CD4-positive, alpha-beta T cell treated with Interleukin-12 subunit alpha and Interleukin-12 subunit beta, for 1 hour (primary cell): ENCODE measurements at places on chromosomes 7 and 10.
A peak's percentile ranks its signal among the peaks of the same experiment; 100 is the strongest.

DNA sequence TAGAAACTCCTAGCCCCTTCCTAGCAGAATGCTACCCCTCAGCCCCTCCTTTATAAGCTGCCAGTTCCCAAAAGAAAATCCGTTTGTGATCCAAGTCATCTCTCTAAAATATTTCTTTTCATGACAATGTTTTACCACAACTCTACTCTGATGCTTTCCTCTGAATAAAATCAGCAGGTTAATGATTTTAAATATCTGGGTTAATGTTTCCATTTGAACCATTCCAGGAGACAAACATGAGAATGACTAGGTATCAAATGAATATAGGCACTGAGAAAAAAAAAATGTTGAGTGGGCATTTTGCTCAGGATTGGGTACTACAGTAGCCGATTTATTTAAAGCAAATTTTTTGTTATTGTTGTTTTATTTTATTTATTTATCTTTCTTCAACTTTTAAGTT lies 360.3 kb downstream of the WDR11 start:
- no peak for DNase-seq

DNA sequence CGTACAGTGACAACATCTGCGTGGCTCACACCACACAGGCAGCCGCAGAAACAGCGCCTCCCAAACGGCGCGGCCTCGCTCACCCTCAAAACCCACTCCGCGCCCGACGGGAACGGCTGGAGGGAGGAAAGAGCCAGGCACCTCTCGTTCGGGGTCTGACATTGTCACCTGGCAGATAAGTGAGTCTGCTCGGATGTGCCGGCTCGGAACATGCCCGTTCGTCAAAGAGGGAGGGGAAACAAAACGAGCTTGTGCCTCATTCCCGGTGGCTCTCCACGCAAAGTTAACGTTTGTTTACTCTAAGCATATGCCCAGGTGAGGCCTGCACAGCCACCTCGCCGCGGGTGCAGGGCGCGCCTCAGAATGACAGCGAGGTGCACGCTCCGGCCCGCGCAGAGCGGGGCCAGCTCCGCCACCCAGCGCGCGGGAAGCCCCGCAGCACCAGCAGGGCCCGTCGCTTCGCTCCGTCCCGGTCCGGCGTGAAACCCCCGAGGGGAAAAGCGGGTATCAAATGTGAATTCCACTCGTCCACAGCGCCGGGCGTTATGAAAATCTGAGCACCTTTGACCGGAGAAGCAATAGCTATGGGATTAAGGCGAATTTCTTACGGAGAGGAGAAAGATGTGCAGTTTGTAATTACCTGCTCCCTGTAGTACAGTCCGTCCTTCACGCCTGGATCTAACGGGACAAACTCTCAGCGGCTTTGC lies 13.1 kb downstream of the CNPY1 start:
- DNase-seq: no peak

DNA sequence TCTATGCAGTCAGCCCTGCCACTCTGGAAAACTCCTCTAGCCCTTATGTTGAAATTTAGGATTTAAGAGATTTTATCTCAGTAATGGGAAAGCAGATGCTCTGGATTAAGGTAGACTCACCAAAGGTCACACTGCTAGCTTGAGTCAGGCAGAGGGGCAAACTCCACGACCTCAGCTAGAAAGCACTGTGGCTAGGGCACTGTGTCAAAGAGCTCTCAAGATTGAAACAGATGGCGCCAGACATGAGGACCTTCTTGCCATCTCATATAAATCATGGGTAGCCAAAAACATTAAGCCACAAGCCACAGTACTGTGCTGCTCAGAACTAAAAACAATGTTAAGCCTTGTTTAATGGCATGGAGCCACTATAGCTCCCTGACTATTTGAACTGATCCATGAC lies 188.7 kb downstream of the DNAJC1 start:
- no peak for DNase-seq

DNA sequence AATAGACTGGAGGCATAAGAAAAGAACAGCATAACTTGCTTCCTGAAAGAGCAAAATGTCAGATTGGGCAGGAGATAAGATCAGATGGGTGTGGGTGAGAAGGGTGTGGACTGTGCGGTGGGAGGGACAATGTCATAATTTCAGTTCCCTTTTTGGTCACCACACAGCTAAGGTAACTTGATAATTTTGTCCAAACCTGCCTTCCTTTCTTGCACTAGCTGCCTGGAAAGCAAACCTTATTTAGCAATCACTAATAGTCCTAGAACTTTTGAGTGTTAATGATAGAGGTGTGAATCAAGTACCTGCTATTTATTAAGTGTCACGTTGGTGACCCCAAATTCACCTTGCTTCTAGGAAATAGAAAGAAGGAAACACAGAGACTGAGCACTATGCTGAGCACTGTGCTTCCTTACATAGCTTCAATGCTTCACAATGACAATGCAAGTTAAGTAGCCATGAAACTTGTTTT lies 72.4 kb upstream of the SP4 start:
- peak; percentile 76 for DNase-seq

DNA sequence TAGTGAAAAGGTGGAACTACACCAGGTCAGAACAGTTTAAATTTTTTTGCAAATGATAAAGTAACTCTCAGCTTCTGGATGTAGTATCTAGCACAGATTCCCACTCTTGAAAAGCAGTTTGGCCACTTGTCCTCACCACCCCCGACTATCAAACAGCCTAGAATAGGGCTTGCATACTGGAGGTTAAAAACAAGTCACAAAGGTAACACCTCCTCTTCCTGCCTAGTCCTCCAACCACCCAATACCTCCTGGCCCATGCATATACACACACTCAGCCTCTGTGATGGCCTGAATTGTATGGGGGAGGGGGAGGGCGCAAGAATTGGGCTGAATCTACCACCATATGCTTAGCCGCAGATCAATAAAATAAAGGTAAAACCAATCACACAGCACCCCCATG lies 5.7 kb downstream of the SKAP2 start:
- DNase-seq: no peak

DNA sequence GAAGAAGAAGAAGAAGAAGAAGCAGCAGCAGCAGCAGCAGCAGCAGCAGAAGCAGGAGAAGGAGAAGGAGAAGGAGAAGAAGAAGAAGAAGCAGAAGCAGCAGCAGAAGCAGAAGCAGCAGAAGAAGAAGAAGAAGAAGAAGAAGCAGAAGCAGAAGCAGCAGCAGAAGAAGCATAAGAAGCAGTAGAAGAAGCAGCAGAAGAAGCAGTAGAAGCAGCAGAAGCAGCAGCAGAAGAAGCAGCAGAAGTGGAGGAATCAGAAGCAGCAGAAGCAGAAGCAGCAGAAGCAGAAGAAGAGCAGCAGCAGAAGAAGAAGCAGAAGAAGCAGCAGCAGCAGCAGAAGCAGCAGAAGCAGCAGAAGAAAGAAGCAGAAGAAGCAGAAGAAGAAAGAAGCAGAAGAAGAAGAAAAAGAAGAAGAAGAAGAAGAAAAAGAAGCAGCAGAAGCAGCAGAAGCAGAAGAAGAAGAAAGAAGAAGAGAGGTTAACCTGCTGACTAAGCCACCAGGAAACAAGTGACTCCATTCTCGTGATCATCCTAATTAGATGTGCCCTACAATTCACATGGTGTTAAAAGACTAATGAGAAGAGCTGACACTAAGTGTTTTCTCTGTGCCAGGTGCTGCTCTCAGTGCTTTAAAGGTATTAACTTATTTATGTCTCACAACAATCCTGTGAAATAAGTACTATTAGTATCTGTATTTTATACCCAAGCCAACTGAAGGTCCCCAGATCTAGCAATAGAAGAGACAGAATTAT lies 11.6 kb downstream of the CDNF start:
- no peak for DNase-seq

DNA sequence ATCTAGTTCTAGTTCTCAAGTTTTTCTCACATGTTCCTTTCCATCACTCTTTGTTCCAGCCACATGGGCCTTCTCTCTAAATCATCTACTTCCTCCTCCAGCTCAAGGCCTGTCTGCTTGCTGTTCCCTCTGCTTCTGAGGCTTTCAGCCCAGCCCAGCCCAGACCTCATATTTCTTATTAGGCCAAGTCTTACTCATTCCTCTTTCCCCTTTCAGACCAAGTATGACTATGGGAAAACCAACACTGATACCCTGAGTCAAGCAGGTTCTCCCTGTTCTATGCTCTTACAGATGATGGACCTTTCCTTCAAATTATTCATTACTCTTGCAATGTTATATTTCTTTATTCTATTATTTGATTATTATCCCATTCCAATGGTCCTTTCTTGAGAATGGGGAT lies 80.3 kb upstream of the SEM1 start:
- DNase-seq: no peak

- DNase-seq: no peak
These were observed 44.3 kb downstream of the NOD1 start for GRCh38 chr7:30434140-30434799.

GRCh38 chr7:33680682-33681081 lies 224.7 kb upstream of the BMPER start:
- DNase-seq: no peak

DNA sequence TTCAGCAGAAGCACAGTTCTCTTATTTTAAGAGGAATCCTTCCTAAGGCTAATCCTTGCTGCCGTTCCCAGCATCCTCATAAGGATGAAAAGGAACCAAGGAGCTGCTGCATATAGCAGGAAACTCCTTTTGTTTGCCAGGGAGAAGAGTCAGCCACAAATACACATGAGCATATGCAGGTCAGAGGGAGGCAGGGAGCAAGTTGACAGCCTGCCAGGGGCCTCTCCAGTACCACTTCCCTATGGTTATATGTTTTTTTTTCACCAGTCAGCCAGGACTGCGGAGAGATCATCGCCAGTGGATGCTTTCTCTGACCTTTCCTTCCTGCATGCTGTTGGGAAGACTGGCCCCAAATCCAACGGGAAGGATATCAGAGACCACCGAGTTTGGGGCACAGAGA lies 39.8 kb downstream of the SLC35B4 start:
- DNase-seq: no peak

GRCh38 chr10:124058346-124059003 lies 34.9 kb downstream of the CHST15 start:
- no peak for DNase-seq

- no peak for DNase-seq
These were observed 174.2 kb downstream of the PTN start for GRCh38 chr7:137169282-137169698.

GRCh38 chr10:5343561-5343960 lies 21.2 kb upstream of the UCN3 start:
- DNase-seq: peak; percentile 23

- DNase-seq: no peak
These were observed 117.2 kb downstream of the UBE2H start for GRCh38 chr7:129835569-129835968.

- no peak for DNase-seq
These were observed 25.8 kb downstream of the SCIN start for GRCh38 chr7:12596225-12596790.

DNA sequence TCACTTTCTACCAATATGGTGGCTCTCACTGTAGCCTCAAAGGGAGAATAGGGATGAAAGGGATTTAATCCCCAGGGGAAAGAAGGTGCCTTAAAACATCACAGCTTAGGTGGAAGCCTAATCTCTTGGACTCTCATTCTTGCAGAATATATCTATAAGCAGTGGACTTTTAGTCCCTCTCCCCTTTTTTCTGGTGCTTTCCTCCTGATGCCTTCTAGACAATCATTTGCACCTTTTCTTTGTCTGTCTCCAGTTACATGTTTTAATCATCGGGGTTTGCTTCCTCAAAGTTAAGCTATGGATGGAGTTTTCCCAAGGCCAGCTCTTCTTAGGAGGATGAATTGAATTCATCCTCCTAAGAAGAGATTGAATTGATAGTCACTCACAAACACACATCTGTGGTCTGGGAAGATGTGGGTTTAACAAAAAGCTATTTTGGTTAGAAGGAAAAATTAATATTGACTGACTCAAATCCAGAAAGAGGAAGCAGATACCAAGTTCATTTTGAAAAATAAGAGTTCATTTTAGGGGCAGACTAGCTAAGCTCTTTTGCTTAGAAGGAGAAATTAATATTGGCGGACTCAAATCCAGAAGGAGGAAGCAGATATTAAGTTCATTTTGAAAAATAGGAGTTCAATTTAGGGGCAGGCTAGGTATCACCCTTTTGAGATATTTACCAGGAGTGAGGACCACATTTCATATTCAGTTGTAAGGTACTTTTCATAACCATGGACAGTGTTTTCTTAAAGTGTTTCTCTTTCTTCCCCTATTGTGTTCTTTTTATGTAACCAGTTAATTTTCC lies 35.2 kb upstream of the PLEKHS1 start:
- no peak for DNase-seq

DNA sequence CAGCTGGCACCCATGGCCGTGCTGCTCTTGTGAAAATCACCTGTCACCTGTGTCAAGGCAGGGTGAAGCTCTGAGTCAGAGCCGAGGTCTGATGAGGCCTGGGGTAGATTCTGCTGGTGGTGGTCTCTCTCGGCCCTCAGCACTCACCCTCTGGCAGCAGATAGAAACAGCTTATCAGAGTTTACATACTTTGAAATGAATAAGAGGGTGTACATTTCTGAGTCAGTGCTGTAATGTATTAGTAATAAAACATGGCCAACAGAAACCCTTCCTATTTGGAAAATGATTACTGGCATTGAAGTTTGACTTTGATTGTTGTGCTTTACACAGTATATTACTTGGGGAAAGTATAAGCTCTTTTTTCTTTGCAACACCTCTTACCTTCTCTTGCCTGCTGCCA lies 228.8 kb downstream of the SNX10 start:
- DNase-seq: no peak

- DNase-seq: no peak
These were observed 4.3 kb upstream of the LAMB1 start for GRCh38 chr7:108007261-108007660.

DNA sequence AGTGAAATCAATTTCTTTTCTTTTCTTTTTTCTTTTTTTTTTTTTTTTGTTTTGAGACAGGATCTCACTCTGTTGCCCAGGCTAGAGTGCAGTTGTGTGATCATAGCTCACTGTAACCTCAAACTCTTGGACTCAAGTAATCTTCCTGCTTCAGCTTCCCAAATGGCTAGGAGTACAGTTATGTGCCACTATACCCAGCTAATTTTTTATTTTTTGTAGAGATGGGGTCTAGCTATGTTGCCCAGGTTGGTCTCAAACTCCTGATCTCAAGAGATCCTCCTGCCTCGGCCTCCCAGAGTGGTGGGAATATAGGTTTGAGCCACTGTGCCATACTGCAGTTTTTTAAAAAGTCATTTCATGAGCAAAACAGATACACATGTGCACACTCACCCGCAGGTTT lies 79.8 kb downstream of the ANK3 start:
- no peak for DNase-seq

GRCh38 chr10:28913436-28914237 lies 236.3 kb downstream of the BAMBI start:
- no peak for DNase-seq

GRCh38 chr10:30170814-30171213 lies 111.4 kb upstream of the JCAD start:
- DNase-seq: no peak

- no peak for DNase-seq
These were observed 327.3 kb upstream of the PODXL start for GRCh38 chr7:131883769-131884168.

DNA sequence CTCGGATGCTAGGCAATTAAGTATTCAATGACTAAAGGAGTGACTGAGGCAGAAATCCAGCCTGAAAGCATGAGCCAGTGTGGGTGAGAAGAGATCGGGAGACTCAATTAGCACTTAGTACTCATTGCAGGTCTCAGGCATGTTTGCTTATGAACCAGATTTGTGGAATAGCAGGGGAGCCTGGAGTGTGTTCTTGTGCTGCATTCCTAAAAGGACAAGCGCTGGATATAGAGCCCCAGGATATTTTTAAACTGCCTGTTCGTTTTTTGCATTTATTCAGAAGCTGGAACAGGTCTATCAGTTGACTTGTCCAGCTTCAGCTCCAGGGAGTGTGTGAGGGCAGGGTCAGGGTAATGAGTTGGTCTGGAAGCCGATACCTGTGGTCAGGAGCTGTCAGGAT lies 120.3 kb downstream of the BMPER start:
- no peak for DNase-seq
